ENCODE measurements at places on chromosomes 16 and 17.

DNA sequence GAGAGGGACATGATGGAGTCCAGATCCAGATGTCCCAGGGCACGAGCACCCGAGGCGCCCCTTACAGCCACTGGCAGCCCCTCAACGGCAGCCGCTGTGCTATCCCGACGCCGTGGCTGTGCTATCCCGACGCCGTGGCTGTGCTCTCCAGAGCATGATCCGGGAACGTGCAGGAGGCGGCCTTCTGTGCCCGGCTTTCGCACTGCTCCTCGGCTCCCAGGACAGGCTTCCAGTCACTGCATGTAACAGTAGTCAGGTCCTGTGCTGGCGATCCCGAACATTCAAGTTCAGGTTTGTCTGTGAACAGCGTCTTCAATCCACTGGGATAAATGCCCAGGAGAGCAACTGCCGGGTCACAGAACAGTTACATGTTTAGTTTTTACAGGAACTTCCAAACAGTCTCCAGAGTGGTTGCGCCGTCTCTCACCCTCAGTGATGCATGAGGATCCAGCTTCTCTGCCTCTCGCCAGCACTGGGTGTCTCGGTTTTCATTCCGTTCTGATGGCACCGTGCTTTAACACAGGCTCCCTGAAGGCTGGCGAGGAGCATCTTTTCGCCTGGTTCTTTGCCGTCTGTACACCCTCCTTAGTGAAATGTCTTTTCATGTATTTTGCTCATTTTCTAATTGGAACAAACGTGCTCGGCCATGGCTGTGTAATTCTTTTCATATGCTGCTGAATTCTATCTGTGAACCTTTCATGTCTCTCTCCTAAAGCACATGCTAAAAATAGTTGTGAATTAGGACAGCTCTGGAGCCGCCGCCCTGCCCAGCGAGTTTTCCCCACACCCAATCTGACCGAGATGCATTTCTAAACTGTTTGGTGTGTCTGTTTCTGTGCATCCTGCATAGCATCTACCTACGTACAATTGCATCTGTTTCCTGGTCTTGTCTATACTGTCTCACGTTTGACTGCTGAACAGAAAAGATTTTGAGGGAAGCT, 72.6 kb upstream of the METRNL start:
- DNase-seq, result no peak

GRCh38 chr17:73282629-73283028, 20.9 kb upstream of the CPSF4L start:
- DNase-seq, result no peak

GRCh38 chr17:20280851-20281250, 186.5 kb downstream of the LGALS9B start:
- DNase-seq, result no peak

DNA sequence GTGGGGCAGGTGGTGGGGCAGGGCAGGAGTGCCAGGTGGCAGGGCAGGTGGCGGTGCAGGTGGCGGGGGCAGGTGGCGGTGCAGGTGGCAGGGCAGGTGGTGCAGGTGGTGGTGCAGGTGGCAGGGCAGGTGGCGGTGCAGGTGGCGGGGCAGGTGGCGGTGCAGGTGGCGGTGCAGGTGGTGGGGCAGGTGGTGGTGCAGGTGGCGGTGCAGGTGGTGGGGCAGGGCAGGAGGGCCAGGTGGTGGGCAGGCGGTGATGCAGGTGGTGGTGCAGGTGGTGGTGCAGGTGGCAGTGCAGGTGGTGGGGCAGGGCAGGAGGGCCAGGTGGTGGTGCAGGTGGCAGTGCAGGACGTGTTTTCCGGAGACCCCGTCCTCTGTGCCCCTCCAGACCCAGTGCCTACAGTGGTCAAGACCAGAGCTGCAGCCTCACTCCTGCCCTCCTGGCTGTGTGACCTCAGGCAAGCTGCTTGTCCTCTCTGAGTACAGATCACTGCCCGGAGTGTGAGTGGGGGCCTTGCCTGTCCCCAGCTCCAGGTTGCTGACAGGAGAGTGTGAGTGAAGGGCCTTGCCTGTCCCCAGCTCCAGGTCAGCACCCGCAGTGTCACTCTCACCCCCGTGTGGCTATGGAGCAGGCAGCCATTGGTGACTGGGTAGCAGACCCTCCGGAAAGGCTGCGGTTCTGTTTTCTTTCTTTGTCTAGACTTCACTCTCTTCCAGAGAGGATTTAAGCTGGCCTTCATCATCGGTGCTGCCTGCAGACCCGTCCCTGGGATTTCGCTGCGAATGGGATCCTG, 16.1 kb upstream of the NPTX1 start:
- no peak for DNase-seq

GRCh38 chr17:72400863-72401262, 280.0 kb downstream of the SOX9 start:
- DNase-seq, result no peak

- no peak for DNase-seq
These were observed 310.6 kb downstream of the SEC14L1 start for GRCh38 chr17:77451245-77451893.

- no peak for DNase-seq
These were observed 95.6 kb downstream of the SMG6 start for GRCh38 chr17:2207815-2208515.
